ENCODE measurements at places on chromosomes 4 and X.

DNA sequence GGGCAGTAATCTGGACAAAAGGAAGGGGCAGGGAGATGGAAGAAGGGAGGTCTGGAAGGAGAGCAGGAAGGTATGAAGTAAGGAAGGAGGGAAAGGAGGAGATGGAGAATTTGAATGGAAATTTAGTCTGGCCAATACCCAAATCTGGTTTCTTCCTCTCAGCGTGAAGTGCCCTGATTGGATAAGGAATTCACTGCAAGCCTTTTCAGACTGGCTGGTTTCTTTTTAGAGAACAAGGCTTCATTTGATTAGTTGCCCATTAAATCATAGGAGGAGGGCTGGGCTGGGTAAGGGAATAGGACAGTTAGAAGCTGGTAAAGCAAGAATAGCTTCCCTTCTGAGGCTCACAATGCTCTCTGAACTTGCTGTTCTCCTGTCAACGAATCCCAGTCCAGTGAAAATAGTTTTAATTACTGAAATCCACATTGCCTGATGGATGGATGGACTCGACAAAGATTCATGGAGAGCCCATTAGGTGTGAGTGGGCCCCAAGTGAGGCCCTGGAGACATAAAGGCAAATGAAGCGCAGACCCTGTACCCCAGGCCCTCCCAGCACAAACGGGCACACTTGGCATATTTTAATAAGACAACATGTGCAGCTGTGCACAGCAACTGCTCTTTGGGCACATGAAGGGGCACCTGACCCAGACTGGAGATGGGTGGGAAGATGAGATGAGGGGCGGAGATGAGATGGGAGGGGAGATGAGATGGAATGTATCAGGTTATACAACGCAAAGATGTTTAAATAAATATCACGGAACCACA lies 347.1 kb upstream of the GATB start:
- DNase-seq = no peak

- no peak for DNase-seq
These were observed 42.9 kb downstream of the MOB1B start for GRCh38 chr4:70945046-70945445.

GRCh38 chrX:105745863-105746262 lies 76.5 kb upstream of the NRK start:
- no peak for DNase-seq

DNA sequence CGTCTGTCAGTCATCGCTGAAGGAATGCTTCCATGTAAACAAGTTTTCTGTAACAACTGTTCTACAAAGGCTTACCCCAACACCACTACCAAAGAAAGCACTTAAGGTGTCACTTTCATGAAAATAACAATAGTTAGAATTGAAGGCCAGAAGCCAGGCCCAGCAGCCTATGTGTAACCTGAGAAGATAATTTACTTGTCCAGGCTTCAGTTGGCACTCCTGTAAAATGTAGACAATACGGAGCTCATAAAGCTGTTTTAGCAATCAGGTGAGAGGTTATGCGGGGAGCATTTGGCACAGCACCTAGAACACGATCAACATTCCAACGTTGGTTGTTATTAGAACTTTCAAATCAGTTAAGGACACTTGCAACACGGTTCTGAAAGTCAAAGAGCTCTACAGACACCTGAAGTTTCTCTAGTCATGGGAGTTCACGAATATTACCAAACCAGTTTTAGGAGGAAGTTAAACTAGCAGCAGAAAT lies 15.7 kb downstream of the ADGRA3 start:
- DNase-seq = no peak

DNA sequence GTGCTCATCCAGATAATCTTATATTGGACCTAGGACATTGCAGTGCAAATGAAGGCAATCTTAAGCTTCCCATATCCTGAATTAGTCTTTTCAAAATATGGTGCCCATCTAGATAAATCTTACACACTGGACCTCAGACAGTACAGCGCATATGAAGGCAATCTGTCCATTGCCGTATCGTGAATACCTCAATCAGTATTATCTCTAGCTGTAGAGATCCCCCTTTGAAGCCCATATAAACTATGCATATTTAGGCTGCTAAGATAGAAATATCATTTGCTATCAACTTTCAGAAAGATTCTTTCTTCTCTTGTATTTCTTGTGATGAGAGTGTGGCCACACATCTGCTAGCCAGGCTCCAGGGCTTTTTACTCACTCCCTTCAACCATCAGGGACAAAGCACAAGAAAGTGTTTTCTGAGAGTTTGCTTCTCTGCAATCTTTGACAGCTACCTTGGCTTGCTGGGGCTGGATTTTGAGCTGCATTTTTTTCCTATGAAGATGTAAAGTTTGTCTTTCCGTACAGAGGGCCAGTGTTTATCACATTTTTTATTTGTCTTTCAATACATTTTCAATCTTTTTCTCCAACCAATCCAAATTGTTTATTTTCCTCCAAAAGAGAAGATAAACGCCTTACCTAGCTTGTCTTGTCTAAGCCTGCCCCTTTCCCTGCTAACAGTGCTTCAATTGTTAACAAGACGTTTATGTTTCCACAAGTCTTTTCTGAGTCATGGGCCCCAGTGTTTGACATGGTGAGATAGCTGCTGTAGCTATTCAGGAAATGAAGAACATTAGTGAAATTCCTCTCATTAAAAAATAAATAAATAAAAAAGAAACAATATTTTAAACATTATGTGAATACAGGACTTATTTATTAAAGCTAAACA lies 57.6 kb upstream of the FAT1 start:
- peak; percentile 42 for DNase-seq

- no peak for DNase-seq
These were observed 1.0 kb downstream of the SLBP start for GRCh38 chr4:1711055-1711570.

DNA sequence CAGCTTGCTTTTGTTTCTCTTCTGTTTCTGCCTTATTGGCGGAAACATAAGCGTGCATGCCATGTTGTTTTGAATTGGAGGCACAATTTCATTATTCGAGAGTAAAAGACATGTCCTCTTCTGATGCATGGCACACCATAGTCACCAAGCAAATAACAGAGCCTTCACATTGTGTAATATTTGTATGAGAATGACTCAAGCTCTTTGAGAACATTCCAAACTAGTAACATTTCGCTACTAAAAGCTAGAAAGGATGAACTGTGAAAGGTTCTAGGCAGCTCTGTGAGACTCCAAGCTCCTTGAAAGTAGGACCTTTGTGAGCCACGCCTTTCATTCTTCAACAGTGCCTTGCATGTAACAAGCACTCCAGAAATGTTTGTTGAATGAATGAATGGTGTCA lies 9.2 kb upstream of the ANXA3 start:
- DNase-seq = peak; percentile 61

DNA sequence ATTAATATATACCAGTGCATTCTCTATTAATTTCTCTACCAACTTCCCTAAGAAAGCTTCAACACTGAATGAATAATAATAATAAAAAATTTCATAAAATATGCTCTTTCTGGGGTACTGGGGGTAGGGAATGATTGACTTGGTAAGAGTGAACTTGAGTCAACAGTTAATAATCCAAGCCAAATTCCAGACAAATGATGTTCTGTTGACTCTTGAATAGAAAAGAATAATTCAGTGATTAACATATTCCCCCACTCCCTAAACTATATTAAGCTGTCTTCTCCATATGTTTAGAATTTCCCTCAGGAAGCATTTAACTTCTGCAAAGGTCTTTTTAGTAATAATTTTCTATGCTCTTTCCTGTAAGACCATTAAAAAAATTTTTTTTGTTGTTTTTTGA lies 12.3 kb downstream of the PGRMC2 start:
- peak; percentile 55 for DNase-seq

- DNase-seq = peak; percentile 40
These were observed 9.6 kb upstream of the TMA16 start for GRCh38 chr4:163484906-163485305.

- DNase-seq = no peak
These were observed 21.1 kb downstream of the TLL1 start for GRCh38 chr4:165894159-165894558.

GRCh38 chrX:105664243-105664642 lies 158.1 kb upstream of the NRK start:
- DNase-seq = no peak

- no peak for DNase-seq
These were observed 588.2 kb upstream of the ADGRL3 start for GRCh38 chr4:60611762-60612496.

- DNase-seq = peak; percentile 59
These were observed 89.1 kb downstream of the RAPGEF2 start for GRCh38 chr4:159191989-159192388.

DNA sequence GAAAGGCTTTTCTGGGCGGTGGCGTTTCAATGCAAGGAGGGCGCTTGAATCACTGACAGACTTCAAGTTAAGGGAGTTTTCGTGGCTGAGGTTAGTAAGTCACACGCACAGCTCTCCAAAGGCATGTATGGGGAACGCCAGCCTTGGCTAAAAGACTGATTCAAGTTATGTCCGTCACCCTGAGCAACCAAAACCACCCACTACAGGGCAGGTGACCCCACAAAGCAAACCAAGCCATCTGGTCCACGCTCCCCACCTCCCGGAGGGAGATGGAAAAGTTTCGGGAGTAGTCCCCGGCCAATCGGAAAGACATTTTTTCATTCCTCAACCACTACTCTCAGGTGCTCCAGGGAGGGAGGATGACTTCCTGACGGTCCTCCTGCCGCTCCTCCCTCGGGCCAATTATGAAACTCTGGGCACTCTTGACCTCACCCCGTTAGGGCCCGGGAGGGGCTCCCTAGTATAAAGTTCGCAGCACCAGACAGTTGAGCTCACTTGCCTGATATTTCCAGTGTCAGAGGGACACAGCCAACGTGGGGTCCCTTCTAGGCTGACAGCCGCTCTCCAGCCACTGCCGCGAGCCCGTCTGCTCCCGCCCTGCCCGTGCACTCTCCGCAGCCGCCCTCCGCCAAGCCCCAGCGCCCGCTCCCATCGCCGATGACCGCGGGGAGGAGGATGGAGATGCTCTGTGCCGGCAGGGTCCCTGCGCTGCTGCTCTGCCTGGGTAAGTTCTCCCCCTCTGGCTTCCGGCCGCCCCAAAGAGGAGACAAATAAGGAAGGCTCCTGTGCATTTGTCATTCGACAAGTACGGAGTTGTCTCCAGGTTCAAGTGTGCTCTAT lies at the start of gene EREG:
TSS of gene EREG (plus strand) at position 494 of the 840 bp plus-strand sequence. CDS start at position 658, 164 bp downstream.
- peak; percentile 29 for DNase-seq

- DNase-seq = no peak
These were observed 8.2 kb downstream of the SLC38A5 start for GRCh38 chrX:48461830-48462229.

DNA sequence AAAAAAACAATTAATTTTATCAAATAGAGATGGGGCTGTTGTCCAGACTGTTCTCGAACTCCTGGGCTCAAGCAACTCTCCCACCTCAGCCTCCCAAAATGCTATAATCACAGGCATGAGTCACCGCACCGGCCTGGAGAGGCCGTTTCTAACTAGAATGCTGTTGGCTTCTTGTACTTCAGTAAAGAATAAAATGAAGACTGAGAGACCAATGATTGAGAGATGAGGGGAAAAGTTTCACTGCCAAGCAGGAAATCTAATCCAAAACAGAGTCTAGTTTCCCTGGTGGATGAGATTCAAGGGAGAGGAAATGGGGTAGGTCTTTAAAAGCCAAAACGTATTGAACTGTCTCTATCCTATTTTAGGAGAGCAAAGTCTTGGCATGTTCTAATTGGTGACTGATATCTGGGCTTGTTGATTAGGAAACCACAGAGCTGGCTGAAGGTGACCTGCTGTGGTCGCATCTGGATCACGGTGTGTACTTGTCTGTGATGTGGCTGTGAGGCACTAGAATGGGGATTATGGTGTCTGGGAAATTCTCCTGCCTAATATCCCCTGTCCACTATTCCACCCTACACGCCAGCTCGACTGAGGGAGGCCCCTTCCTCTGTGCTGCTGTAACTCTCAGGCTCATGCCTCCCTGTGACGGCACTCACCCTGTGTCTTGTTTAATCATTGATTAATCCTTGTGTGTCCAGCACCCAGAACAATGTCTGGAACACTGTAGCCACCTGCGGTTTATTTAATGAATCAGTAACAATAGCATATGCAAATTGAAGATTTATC lies 15.0 kb upstream of the TRIM2 start:
- peak; percentile 27 for DNase-seq

Measured in AG10803 (cell line).